ENCODE measurements at places on chromosomes 7 and 10. TPM values are rescaled to one million over a fixed set of nuclear protein-coding genes. Genes with fewer than 3 reads are reported as not detected.

GRCh38 chr7:90951986-90952954 is 312.0 kb upstream of the FZD1 start:
- no peak for DNase-seq
- no peaks in the 10 kb centered on the region for H3K4me1 ChIP-seq
- H3K4me3 ChIP-seq: no peak overlapping the region
- H3K27ac ChIP-seq: no peak overlapping the region

GRCh38 chr10:15112657-15113056 is 15.5 kb downstream of the RPP38 start:
- H3K4me3 ChIP-seq: no peak overlapping the region
- no peak for DNase-seq
- H3K4me1 ChIP-seq: peaks cover 20% of the 10 kb centered on the region

DNA sequence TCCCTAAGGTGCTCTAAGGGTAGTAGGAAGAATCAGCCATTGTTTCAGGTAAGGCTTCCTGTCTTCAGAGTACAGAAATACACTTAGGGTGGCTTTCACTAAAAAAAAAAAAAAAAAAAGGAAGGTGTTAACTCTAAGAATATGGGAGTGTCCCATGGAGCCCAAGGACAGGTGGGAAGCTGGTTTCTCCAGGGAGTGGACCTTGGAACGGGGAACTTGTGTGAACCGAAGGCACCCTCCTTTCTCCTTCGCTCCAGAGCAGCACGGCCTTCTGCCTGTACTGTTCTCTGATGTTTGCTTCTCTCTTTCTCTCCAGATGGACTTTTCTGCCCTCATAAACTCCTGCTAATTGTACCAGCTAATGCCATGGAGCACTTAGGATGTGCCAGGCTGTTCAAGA is 6.2 kb downstream of the OPALIN start:
- no peak overlapping the region for H3K27ac ChIP-seq
- no peaks in the 10 kb centered on the region for H3K4me1 ChIP-seq
- no peak overlapping the region for H3K4me3 ChIP-seq
- no peak for DNase-seq
- no peaks in the 10 kb centered on the region for H3K27me3 ChIP-seq
- H3K36me3 ChIP-seq: no peaks in the 10 kb centered on the region

The RNF32 gene
- not detected for total RNA-seq

- H3K4me1 ChIP-seq: no peaks in the 10 kb centered on the region
- no peaks in the 10 kb centered on the region for H3K27me3 ChIP-seq
- DNase-seq: no peak
- no peak overlapping the region for H3K4me3 ChIP-seq
Observed at GRCh38 chr7:14841869-14842268, 60.7 kb downstream of the DGKB start.

DNA sequence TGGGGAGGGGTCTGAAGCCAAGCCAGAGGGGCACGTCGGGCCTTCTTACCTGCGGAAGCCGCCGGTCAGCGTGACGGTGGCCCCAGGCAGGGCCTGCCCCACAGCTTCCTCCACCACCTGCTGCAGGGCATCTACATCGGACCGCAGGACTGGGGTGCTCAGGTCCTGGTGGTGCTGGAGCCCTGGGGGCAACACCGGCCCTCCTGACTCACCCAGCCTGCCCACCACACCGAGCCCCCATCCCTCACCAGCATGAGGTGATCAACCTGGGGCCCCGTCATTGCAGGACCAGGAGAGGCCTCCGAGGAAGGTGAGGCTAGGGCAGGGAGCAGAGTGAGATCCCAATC is 8.0 kb downstream of the POLM start:
- peaks cover 23% of the 10 kb centered on the region for H3K4me1 ChIP-seq
- no peak overlapping the region for H3K27ac ChIP-seq
- H3K4me3 ChIP-seq: no peak overlapping the region
- peaks cover 10% of the 10 kb centered on the region for H3K36me3 ChIP-seq
- DNase-seq: no peak
- H3K27me3 ChIP-seq: no peaks in the 10 kb centered on the region

DNA sequence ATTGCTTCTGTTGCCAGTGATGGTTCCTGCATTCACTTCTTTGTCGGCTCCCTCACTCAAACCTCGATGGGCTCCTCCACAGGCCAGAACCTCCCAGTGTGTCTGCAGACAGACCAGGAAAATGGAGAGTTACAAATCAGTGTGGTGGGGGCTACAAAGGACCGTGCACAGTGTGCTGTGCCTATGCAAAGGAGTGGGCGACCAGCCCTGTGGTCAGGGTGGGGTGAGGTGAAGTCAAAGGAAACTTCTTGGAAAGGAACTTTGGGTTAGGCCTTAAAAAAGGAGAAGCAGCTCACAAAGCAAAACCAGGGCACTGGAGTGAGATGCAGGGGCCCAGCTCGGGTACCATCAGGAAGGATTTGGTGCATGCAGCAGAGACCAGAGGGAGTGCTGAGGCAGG is 304.3 kb upstream of the ZMIZ1 start:
- H3K4me1 ChIP-seq: peaks cover 17% of the 10 kb centered on the region
- H3K36me3 ChIP-seq: no peaks in the 10 kb centered on the region
- no peak for DNase-seq
- no peak overlapping the region for H3K27ac ChIP-seq

The HECW1 gene
- total RNA-seq: not detected

The PKD1L1 gene
- total RNA-seq: not detected

DNA sequence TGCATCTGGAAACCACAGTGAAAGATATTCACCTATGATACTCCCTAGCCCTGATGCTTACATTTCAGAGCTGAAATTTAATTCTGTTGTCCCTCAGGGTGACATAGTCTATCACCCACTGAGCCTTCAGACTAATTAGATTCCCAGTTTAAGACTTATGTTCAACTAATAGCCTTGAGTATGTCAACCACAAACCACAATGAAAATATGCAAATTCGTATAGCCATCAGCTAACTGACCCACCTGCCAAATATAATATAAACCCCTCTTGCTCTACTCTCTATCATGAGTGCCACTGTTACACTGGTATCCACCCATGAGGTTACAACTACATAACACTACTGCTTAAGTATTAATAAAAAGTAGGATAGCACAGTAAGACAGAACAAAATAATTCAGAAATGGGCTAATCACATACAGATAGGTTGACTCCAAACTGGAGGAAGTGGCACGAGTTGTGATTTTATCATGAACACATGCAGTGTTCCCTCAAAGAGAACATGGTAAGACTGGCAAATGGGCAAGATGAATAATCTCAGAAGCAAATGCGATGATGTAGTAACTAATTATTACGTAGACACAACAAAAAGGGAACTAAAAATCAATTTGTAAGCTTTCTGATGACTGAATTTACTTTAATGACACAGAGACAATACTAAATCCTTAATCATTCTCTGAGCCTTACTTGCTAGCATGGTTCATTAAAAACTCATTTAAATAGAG is 290.6 kb downstream of the PARD3 start:
- no peak for DNase-seq
- peaks cover 9% of the 10 kb centered on the region for H3K4me1 ChIP-seq
- H3K4me3 ChIP-seq: no peak overlapping the region
- H3K27me3 ChIP-seq: no peaks in the 10 kb centered on the region

The BRI3 gene
- 54.0 TPM for total RNA-seq

GRCh38 chr7:127034186-127034806 is 218.4 kb downstream of the GRM8 start:
- no peaks in the 10 kb centered on the region for H3K36me3 ChIP-seq
- H3K4me3 ChIP-seq: no peak overlapping the region
- no peaks in the 10 kb centered on the region for H3K4me1 ChIP-seq
- H3K27ac ChIP-seq: no peak overlapping the region
- no peak for DNase-seq

- peaks cover 14% of the 10 kb centered on the region for H3K36me3 ChIP-seq
- no peak overlapping the region for H3K4me3 ChIP-seq
- no peak for DNase-seq
- no peak overlapping the region for H3K27ac ChIP-seq
- no peaks in the 10 kb centered on the region for H3K27me3 ChIP-seq
Observed at GRCh38 chr7:87575521-87575920, 25.2 kb downstream of the ABCB1 start.

DNA sequence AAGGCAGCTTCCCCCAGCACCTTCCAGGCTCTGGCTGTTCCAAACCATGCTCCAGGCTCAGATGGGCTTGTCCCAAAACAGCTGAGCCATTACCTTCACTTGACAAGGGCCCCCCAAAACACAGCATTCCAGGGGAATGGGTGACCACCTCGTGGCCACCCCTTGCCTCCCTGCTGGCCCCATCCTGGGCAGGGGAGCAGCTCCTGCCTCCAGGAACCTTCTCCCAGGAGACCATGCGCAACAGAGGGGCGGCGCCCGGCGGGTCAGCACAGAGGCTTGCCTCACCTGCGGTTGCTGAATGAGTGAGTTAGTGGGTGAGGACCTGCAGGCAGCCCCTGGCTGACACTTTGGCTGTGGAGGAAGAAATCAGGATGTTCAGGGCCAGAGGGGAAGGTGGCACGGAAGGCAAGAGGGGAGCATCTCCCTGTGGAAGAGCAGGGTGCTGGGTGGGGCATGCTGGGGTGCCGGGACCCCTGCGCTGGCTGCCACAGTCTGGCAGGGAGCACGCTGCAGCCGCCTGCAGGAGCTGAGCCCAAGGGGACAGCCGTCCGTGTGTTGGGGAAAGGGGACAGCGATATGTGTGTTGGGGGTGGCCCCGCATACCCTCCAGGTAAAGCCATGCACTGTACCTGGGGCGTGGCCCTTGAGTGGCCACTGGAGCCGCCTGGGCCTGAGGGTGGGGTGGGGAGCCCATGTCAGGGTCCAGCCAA is 54.7 kb downstream of the PWWP2B start:
- H3K4me1 ChIP-seq: peaks cover 78% of the 10 kb centered on the region
- DNase-seq: no peak
- H3K27me3 ChIP-seq: peaks cover 3% of the 10 kb centered on the region
